ENCODE measurements at places on chromosomes 4 and X. TPM values are rescaled to one million over a fixed set of nuclear protein-coding genes. Genes with fewer than 3 reads are reported as not detected.

- H3K27me3 ChIP-seq, result no peaks in the 10 kb centered on the region
- no peak overlapping the region for H3K27ac ChIP-seq
- H3K4me3 ChIP-seq, result no peak overlapping the region
- peaks cover 6% of the 10 kb centered on the region for H3K4me1 ChIP-seq
These were observed 117.0 kb downstream of the CBLL2 start for GRCh38 chrX:22389556-22390179.

DNA sequence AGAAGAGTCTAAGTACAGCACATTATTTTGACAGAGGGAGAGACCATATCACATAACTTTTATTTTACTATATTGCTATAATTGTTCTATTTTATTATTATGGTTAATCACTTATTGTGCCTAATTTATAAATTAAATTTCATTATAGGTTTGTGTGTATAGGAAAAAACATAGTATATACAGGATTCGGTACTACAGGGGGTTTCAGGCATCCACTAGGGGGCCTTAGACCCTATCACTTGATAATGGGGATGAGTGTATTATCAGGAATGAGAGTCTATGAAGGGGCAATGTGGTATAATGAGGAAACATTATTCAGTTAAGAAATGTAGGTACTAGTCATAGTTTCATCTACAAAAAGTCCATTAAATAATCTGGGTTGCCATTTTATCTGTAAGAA lies 833.1 kb downstream of the C4orf33 start:
- H3K36me3 ChIP-seq, result no peaks in the 10 kb centered on the region
- H3K27me3 ChIP-seq, result no peaks in the 10 kb centered on the region
- H3K4me1 ChIP-seq, result no peaks in the 10 kb centered on the region

GRCh38 chrX:84322083-84322827 lies 134.3 kb upstream of the RPS6KA6 start:
- H3K4me3 ChIP-seq, result no peak overlapping the region
- H3K27ac ChIP-seq, result no peak overlapping the region
- no peaks in the 10 kb centered on the region for H3K27me3 ChIP-seq
- DNase-seq, result no peak

- no peaks in the 10 kb centered on the region for H3K36me3 ChIP-seq
- H3K4me3 ChIP-seq, result peak overlapping the region; percentile 78
- peak; percentile 63 for DNase-seq
- H3K27me3 ChIP-seq, result peaks cover 5% of the 10 kb centered on the region
- H3K27ac ChIP-seq, result no peak overlapping the region
These were observed 6.5 kb upstream of the RNF4 start for GRCh38 chr4:2462218-2462991.

- no peak overlapping the region for H3K27ac ChIP-seq
- no peak for DNase-seq
- peak overlapping the region; percentile 41 for H3K4me3 ChIP-seq
- peaks cover 21% of the 10 kb centered on the region for H3K4me1 ChIP-seq
- H3K36me3 ChIP-seq, result peaks cover 2% of the 10 kb centered on the region
These were observed 4.8 kb downstream of the PROM1 start for GRCh38 chr4:16079046-16079445.

The SMIM31 gene
- total RNA-seq, result not detected

The BMX gene
- total RNA-seq, result not detected

Measured in neural crest cell (in vitro differentiated cells).